Smooth muscle cell of the coronary artery (primary cell): ENCODE measurements at places on chromosomes 13 and 19. TPM values are rescaled to one million over a fixed set of nuclear protein-coding genes. Genes with fewer than 3 reads are reported as not detected.

The USP12 gene
- total RNA-seq: 8.3 and 13.2 TPM in 2 replicates

The VSTM2B gene
- total RNA-seq: not detected in 2 replicates

The TMEM238 gene
- 0.30 TPM in 1 of 2 replicates, not detected in the other for total RNA-seq

The KLK1 gene
- not detected in 2 replicates for total RNA-seq

The SYDE1 gene
- total RNA-seq: 5.4 and 19.7 TPM in 2 replicates

The ELAVL3 gene
- not detected in 2 replicates for total RNA-seq

The SLC10A2 gene
- total RNA-seq: not detected in 2 replicates

The GARRE1 gene
- total RNA-seq: 5.5 and 16.9 TPM in 2 replicates

The ITM2B gene
- 81.8 and 168 TPM in 2 replicates for total RNA-seq
